Muscle of arm (tissue), 14 donors: ENCODE measurements at places on chromosomes 12 and 14. TPM values are rescaled to one million over a fixed set of nuclear protein-coding genes. Genes with fewer than 3 reads are reported as not detected.

DNA sequence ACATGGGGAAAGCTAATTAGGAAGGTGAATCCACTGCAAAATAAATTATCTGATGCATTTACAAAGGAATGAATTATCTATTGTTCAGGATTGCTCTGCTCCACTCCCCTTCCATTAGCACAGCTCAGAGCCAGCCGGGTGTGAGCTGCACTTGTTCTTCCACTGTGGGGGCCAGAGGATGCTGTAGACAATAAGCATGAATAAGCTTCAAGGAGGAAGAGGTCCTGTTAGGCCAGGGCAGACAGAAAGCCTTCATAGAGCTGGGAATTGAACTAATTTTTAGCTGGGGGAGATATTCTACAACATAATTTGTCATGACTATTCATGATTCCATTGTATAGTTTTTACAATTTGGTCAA is 137.6 kb upstream of the MAX start:
- no peak for DNase-seq

- no peak for DNase-seq
These were observed 5.4 kb downstream of the TMEM117 start for GRCh38 chr12:43841253-43841652.

DNA sequence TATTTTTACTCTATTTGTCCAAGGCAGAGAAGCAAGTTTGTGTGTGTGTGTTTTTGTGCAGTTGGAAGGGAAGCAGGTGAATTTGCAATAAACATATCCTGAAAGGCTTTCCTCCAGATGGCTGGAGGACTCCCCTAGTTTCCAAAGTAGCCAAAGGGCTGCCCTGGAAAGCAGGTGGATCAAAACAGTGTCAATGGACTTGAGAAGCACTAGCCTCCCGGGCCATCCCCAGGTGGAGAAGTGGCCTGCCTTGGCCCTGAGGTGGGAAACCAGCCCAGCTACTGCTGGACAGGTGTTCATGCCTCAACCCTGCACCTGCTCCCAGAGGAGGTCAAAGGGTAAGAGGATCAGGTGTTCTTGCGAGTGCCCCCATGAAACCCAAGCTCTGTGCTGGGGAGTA is 1046.9 kb downstream of the VRK1 start:
- no peak for DNase-seq

DNA sequence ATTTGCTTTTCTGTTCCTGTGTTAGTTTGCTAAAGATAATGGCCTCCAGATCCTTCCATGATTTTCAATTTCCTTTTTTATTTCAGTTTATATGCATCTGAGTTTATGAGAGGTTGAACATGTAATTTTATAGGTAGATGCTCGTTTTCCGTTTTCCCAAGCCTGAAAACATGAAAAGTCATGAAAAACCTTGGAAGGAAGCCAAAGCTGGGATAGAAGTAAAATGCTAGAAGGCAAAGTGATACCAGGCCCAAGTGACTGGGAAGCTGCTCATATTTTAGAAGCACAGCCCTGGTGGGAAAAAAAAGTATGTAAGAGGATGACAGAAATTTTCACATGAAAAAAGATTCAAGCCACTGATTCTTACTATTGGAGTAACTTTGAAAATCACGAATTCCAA is 290.8 kb downstream of the PRKD1 start:
- DNase-seq = no peak

- DNase-seq = no peak
These were observed 3.5 kb downstream of the RDH12 start for GRCh38 chr14:67705211-67705610.

GRCh38 chr12:82596483-82596882 is 90.2 kb upstream of the TMTC2 start:
- no peak for DNase-seq

The EMP1 gene
- polyA plus RNA-seq = 171 TPM
